ENCODE measurements at places on chromosomes 6 and 20.

DNA sequence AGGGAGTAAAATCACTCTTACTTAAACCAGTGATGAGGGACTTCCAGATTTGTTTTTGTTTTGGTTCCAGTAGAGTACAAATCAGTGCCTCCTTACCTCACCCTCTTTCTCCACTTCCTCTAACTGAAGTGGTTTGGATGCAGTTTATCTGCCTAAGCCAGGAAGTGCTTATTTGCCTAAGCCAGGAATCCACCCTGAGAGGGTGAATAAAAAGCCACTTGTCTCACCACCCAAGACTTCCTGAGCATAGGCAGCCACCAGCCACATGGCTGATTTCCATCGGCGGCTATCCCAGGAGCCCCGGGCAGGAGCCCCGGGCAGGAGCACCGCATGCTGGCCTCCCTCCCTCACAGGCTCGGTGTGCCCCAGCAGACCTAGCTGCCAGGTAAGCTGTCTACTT is 12.0 kb downstream of the LRP11 start:
- DNase-seq, result no peak

- DNase-seq, result peak; percentile 15
Observed at GRCh38 chr6:21598674-21599023, 5.1 kb downstream of the SOX4 start.

- DNase-seq, result no peak
Observed at GRCh38 chr20:15767999-15768741, 805.1 kb downstream of the KIF16B start.

DNA sequence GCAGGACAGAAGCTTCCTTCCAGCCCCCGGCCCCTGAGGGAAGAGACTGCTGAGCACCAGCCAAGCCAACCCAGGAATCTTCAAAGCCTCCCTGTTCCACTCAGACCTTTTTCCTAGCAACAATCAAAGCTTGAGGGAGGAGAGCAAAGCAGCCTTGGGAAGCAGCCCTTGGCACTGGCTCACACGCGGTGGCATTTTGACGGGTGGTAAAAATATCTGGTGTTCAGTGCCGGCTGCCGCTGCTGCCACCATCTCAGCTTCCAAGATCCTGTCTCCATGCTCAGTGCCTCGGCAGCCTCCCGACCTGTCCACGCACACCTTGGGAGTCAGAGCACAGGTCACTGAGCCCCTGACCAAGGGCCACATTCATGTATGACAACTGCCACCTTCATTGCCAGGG is 170.1 kb downstream of the LRFN2 start:
- no peak for DNase-seq

GRCh38 chr6:74931558-74931957 is 274.3 kb downstream of the COL12A1 start:
- no peak for DNase-seq

GRCh38 chr20:41534170-41534569 is 84.0 kb downstream of the CHD6 start:
- no peak for DNase-seq

GRCh38 chr6:143939364-143939763 is 68.7 kb downstream of the PLAGL1 start:
- DNase-seq, result no peak

All from C1 segment of cervical spinal cord (tissue), 14 donors.